ENCODE measurements at places on chromosomes 7 and 10.

GRCh38 chr10:132447446-132448247 is 50.6 kb downstream of the PWWP2B start:
- DNase-seq, result peak; percentile 73

GRCh38 chr7:14886533-14886932 is 16.0 kb downstream of the DGKB start:
- DNase-seq, result no peak

DNA sequence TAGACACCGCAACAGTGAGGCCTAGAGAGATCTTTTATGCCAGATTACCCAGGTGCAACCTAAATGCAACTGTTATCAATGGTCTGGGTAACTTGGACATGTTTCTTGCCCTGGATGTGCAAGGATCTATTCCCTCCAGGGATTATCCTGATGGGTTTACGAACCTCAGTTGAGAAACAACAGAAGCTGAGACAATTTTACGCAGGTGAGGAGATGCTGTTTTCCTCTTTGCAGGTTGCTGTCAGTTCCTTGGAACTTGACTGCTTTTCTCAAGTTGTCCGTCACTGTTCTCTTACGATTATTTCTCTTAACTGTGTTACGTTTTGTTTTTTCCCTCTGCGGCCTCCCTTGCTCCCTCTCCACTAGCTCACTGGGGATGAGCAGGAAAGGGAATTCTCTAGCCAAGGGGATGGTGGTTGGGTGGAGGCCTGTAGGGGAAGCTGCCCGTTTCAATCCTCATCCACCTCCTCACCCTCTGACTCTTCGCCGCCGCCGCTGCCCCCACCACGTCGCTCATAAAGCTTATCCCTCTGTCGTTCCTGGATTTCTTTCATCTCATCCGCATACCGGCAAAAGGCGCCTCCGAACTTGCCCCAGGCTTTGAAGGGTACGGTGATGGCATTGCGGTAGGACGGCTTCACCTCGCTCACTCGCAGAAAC is 1.2 kb downstream of the PURB start:
- no peak for DNase-seq

GRCh38 chr7:80593869-80594586 is 44.4 kb upstream of the CD36 start:
- no peak for DNase-seq

DNA sequence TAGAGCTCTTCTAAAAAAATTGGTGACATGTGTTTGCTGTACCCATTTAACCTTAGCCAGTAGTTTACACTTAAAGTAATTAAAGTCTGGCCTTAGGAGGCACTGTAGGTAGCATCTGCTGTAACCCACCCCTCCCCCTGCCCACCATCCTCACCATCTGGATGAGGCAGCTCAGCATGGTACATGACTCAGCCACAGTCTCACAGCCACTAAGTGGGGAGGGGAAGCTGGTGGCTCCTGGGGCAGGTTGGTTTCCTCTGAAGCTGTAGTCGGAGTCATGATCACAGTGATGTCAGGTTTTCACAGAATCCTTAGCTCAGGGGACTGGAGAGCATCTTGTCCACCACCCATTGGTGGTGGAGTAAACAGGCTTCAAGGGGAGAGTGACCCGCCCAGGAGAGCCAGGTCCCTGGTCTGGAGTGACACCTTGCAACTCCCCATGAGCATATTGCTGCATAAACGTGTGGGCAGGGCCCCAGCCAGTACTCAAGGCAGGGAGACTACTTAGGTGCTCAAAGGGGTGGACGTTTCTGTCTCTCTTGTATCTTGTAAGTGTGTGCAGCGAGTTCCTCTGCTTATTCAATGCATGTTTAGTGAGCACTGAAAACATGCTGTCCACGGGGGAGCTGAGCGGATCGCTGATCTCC is 125.9 kb downstream of the GRK5 start:
- no peak for DNase-seq

DNA sequence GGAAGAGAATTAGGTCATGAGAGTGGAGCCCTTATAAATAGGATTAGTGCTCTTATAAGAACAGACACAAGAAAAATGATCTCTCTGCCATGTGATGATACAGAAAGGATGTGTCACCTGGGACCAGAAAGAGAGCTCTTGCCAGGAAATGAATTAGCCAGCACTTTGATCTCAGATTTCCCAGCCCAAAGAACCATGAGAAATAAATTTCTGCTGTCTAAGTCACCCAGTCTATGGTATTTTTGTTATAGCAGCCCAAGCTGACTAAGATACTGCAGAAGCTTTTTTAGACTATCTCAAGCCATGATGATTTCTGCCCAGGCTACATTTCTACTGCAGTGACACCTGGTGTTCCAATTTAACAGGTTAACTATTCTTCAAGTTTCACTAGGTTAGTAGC is 84.8 kb downstream of the RSU1 start:
- no peak for DNase-seq

- no peak for DNase-seq
Observed at GRCh38 chr7:40979296-40979695, 723.6 kb downstream of the INHBA start.

DNA sequence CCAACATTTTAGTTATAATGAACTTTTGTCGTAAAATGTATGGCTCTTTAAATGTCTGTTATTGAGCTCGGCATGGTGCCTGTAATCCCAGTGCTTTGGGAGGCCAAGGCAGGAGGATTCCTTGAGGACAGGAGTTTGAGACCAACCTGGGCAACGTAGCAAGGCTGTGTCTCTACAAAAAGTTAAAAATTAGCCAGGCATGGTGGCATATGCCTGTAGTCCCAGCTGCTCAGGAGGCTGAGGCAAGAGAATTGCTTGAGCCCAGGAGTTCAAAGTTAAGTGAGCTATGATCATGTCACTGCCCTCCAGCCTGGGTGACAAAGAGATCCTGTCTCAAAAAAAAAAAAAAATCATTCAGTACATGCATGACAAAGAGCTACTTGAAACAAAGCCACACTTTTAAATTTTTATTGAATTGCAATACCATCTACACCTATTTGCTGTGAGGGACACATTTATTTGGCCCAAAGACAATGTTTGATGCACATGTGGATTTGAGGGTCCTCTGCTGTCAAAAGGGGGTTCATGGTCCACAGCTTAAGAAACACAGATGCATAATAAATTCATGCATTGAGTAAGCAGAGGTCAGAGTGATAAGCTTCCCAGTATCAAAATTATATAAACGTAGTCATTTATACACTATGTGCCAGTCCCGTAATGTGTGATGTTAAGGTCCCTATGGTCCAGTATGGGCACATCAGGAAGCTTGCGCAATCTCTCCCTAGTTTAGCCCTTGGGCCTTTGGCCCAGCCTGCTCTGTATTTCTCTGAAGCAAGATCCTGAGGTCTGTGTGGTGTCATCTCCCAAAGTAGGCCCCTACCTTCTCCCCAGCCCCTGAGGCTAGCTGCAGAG is 4.4 kb upstream of the MALSU1 start:
- DNase-seq, result no peak

- no peak for DNase-seq
Observed at GRCh38 chr10:131173484-131174210, 137.9 kb downstream of the TCERG1L start.

DNA sequence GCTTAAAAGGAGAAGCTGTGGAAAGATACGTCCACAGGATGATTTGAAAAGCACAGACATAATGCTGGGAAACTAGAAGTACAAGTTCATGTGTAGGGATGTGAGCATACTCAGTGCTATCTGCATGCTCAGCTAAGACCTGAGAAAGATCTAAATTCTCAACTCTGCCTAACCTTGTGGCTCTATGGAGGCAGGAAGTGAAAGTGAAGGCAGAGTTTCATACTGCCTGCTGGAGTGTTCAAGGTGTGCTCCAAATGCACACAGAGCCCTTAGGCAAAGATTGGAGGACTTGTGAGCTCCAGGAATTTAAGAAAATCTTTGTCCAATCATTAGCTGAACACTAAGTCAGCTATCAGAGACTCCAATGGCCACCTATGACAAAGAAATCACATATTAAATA is 190.9 kb downstream of the RNLS start:
- no peak for DNase-seq

GRCh38 chr7:17105701-17106100 is 192.8 kb upstream of the AHR start:
- no peak for DNase-seq

DNA sequence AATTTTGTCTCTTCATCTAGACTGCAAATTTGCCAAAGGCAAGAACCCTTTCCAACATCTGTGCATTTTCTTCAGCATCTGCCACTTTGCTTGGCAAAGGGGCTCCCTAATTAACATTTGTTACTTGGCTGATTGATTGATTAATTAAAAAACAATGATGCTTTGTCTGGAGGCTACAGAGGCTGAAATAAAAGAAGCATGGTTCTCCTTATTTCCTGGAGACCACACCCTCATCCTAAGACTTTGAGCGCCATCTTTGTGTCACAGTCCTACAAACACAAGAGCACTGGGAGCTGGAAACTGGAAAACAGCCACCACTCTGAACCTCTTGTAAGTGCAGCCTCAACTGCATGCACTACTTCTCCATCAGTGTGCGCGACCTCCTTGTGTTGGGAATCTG is 189.2 kb downstream of the C7orf25 start:
- no peak for DNase-seq

GRCh38 chr7:81280531-81280930 is 361.7 kb upstream of the SEMA3C start:
- no peak for DNase-seq

- no peak for DNase-seq
Observed at GRCh38 chr7:152937282-152937681, 177.7 kb downstream of the ACTR3B start.

- DNase-seq, result no peak
Observed at GRCh38 chr7:80603940-80604339, 34.5 kb upstream of the CD36 start.

DNA sequence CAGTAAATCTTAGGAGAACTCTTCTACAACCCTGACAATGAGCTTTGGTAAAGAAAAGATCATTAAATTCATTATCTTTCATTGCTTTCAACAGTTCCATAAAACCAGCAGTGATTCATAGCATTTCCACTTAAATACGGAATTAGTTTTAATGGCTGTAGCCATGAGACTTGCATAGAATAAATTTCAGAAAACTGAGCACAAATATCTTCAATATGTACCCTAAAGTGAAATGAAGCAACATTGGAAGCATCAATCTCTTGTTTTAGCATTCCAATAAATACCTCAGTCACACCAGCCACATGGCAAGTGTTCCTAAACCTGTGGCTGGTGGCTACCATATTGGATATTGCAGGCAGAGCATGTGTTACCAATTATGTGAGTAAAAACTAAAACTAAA is 3.6 kb upstream of the RARRES2 start:
- DNase-seq, result no peak

- DNase-seq, result no peak
Observed at GRCh38 chr7:148334959-148335577, 255.5 kb upstream of the C7orf33 start.

- no peak for DNase-seq
Observed at GRCh38 chr10:112361951-112362751, 11.8 kb upstream of the ACSL5 start.

All from hematopoietic multipotent progenitor cell (in vitro differentiated cells).